CD4-positive, alpha-beta T cell (primary cell): ENCODE measurements at places on chromosomes 1 and 21.
A peak's percentile ranks its signal among the peaks of the same experiment; 100 is the strongest.

DNA sequence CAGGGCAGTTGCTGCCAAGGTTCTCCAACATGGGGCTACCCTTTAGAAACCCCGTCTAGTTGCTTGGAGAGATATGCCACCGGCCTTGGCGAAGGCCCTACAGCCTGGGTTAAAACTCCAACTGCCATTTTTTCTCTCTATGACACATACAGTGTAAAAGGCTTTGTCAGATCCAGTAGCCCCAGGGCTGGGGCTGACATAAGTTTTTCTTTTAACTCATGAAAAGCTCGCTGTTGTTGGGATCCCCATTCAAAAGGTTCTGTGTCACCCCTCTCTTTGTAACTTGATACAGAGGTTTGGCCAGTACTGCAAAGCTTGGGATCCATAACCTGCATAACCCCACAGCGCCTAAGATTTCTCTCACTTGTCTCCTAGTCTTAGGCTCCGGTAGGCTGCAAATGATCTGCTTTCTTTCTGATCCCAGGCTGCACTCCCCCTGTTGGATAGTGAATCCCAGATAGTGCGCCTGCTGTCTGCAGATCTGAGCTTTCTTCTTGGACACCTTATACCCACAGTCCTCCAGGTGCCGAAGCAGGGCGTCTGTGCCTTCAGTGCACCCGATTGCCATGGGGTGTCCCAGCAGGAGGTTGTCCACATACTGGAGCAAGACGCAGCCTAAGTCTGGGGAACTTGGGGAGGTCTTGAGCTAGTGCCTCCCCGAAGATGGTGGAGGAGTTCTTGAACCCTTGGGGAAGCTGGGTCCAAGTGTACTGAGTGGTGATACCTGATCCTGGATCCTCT, 406.2 kb downstream of the TGFB2 start:
- no peak for DNase-seq

DNA sequence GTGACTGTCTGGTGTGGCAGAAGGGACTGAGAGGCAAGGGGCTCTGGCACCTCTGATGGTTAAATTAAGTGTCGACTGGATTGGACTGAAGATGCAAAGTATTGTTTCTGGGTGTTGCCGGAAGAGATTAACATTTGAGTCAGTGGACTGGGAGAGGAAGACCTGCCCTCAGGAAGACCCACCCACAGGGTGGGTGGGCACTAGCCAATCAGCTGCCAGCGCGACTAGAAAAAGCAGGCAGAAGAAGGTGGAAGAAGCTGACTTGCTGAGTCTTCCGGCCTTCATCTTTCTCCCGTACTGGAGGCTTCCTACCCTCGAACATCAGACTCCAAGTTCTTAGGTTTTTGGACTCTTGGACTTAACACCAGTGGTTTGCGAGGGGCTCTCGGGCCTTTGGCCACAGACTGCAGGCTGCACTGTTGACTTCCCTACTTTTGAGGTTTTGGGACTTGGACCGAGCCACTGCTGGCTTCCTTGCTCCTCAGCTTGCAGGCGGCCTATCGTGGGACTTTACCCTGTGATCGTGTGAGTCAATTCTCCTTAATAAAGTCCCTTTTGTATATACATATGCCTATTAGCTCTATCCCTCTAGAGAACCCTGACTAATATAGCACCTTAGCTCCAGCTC, 79.6 kb downstream of the KAZN start:
- no peak for DNase-seq

DNA sequence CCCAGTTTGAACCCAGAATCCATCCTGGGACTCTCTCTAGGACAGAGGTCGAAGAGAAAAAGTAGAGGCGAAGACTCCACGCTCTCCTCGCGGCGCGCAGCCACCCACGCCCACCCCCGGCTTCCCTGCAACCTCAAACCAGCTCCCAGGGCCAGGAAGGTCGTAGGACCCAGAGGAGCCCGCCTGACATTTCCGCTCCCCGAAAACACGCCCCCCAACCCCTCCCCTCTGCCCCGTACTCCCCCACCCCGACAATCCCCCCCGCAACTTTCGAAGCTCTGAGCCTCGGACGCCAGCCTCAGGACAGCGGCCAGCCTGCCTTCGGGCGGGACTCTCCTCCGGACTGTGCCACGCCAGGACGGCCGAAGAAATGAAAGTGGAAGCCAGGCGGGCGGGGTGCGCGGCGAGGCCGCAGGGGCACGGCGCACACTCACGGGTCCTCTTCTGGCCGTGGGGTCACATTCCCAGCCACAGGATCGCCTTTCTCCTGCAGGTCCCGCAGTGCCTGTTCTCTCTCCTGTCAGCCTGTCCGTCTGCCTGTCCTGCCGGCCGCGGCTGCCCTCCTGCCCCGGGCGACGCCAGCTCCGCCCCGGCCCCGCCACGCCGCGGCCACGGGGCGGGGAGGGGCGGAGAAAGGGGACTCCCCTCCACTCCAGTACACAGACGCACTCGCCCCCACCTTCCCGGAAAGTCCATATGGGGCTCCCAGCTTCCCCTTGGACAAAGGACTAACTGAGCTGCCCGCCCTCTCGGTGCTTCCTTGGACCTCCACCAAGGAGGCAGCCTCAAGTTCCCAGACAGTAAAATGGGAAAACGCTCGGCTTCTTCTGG, at the start of gene MOB3C:
Gene MOB3C (minus strand): TSS at position 535 of the 831 bp plus-strand sequence. CDS start 3,490 bp downstream, outside the sequence.
- peak; percentile 69 for DNase-seq

DNA sequence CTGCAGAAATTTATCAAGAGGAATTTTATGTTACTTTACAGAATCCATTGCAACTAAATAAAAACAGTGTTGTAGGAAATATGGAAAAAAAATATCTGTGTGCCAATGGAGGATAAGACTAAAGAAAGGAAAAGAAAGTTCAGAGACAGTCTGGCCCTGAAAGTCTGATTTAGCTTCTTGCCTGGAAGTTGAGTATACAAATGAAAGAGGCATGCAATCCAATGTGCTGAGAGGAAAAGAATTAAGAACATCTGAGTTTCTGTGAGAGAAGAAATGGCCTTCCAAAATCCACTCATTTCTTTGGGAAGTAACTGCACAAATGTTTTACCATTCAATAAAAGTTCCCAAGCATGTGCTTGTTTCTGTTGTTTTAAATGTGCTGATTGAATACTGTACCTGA, 65.1 kb downstream of the LHX9 start:
- DNase-seq: no peak

DNA sequence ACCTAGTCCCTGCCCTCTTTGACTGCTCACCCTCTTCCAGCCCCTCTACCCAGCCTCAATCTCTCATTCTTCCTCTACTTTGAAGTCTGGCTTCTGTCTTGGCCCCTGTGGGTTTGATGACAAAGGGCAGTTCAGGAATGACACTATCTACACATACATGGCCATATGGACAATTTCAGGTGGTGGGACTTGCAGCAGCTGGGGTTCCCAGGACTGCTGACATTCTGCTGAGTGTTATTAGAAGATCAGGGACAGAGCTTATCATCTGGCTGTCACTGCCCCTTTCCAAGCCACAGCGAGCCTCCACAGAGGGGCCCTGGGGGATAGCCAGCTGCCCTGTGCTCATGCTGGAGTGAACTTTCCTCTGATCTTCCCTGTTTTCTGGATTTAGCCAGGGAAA, 97.4 kb upstream of the IPO9 start:
- no peak for DNase-seq

- DNase-seq: no peak
Observed at GRCh38 chr1:26017606-26018005, 4.0 kb upstream of the EXTL1 start.

- DNase-seq: no peak
Observed at GRCh38 chr1:71930511-71930910, 351.8 kb downstream of the NEGR1 start.

GRCh38 chr1:32240140-32240951, 6.7 kb upstream of the FAM167B start:
- DNase-seq: peak; percentile 45

- no peak for DNase-seq
Observed at GRCh38 chr21:31342348-31342747, 1.7 kb downstream of the TIAM1 start.
